Stimulated activated naive B cell treated with anti-CD40 and anti-IgM and Interleukin-4, amounts not matched to agents 10 μg/mL and 1 μg/mL and 100 μg/mL, for 72 hours (primary cell): ENCODE measurements at places on chromosomes 11 and 22.

- no peaks in the 10 kb centered on the region for H3K27me3 ChIP-seq
- DNase-seq, result no peak
- no peak overlapping the region for H3K27ac ChIP-seq
- peaks cover 75% of the 10 kb centered on the region for H3K36me3 ChIP-seq
These were observed 58.1 kb downstream of the PPFIA1 start for GRCh38 chr11:70328556-70328955.

DNA sequence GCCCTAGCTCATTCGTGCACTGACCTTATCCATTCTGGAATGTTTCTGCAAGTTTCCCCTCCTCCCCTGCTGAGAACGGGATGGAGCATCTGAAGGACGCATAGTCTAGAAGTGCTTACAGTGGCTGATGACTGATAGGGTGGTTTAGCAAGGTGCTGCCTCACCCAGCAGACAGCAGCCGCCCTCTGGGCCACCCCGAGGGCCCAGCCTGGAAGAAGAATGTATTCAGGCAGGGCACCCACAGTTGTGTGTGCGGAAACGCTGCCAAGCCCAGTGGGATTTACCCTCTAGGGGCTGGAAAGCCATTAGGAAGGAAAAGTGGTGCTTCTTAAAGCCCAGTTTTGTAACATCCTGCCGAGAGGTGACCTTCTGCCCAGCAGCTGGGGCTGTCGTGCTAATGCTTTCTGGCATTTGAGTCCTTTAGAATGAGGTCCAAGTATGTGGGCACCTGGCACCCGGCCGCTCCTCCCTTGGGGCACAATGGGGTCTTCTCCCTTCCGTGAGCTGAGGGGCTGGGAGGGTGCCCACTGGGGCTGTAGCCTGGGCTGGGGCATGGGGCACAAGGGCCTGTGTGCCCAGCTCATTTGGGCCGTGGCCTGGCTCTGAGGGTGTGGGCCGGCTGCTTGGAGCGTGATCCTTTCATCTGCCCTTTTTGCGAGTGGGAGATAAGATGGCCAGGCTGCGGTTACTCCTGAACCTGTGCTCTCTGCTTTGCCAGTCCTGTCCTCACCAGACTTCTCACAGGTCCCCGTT lies 14.4 kb downstream of the FBLN1 start:
- H3K27ac ChIP-seq, result no peak overlapping the region
- no peaks in the 10 kb centered on the region for H3K4me1 ChIP-seq
- H3K4me3 ChIP-seq, result no peak overlapping the region
- H3K27me3 ChIP-seq, result peaks cover 23% of the 10 kb centered on the region

DNA sequence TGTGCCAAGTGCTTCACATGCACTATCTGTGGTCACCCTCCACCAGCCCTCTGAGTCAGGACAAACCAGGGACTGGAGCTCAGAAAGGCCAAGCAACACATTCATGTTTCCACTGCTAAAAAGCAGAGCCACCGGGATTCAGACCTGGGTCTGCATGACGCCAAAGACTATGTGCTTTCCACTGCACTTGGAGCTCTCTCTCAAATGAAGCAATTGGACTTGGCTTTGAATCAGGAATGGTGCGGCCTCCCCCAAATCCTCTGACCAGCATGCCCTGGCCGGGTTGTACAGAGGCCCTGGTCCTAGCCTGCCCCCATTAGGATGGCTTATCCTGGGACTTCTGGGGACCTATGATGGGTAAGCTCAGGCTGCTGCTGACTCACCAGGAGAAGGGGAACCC lies 80.7 kb downstream of the PKNOX2 start:
- H3K36me3 ChIP-seq, result no peaks in the 10 kb centered on the region
- H3K27ac ChIP-seq, result no peak overlapping the region
- H3K4me3 ChIP-seq, result no peak overlapping the region
- H3K27me3 ChIP-seq, result peaks cover 15% of the 10 kb centered on the region

DNA sequence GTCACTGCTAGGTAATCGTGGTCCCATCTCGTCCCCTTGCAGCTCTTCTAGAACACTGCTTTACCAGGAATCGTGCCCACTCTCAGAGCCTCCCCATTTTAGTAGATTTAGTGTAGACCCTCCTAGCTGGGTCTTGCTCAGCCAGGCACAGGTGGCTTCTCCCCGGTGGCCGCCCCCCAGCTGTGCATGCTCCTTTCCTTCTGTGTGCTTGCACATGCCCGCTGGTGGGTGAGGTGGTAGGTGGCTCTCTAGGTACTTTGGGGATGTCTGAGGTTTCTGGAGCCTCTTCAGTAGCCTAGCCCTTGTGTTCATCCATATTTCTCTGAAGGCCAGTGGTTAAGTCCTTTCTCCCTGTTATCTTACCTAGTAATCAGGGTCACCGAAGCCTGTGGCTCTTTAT lies 5.6 kb downstream of the TUB start:
- H3K4me1 ChIP-seq, result no peaks in the 10 kb centered on the region
- no peak overlapping the region for H3K27ac ChIP-seq
- DNase-seq, result no peak
- H3K27me3 ChIP-seq, result peaks cover 54% of the 10 kb centered on the region
- no peaks in the 10 kb centered on the region for H3K36me3 ChIP-seq
